NCI-H1694 treated with DMSO at 0.1 percent for 48 hours (cell line): ENCODE measurements at places on chromosomes 1 and 21.
A peak's percentile ranks its signal among the peaks of the same experiment; 100 is the strongest.

DNA sequence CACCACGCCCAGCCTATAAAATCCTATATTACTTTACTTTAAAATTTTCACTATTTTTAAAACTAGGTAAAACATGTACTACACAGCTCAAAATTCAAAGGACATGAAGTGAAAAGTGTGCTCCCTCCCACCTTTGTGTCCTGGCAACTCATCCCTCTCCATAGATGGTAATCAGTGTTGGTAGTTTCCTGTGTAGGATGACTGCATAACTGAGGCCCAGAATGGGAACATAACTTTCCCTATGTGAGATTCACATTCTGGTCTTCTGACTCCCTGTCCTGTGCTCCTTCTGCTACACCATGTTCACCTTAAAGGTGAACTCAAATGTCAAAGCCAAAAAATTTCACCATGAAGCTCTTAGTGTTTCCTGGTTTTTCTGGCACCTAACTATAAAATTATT, 39.3 kb downstream of the XKR8 start:
- no peak for DNase-seq

DNA sequence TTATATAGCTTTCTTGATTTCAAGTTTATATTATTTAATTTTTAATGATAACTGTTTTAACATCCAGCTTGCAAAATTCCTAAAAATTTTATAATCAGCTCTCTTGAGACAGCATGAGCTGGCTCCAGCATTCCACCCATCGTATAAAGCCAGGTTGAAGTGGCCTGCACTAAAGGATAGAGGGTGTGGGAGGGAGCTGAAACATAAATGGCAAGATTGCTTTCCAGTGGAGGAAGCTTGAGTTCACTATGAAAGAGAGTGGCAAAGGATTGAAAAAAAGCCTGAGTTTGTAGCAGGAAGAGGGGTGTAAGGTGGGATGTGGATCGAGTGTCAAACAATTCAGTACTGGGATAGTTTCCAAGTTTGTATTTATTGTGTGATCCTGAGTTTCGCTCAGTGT, 48.5 kb upstream of the ZNF644 start:
- DNase-seq: no peak

- no peak for DNase-seq
These were observed 73.8 kb downstream of the NTPCR start for GRCh38 chr1:233024199-233024598.

DNA sequence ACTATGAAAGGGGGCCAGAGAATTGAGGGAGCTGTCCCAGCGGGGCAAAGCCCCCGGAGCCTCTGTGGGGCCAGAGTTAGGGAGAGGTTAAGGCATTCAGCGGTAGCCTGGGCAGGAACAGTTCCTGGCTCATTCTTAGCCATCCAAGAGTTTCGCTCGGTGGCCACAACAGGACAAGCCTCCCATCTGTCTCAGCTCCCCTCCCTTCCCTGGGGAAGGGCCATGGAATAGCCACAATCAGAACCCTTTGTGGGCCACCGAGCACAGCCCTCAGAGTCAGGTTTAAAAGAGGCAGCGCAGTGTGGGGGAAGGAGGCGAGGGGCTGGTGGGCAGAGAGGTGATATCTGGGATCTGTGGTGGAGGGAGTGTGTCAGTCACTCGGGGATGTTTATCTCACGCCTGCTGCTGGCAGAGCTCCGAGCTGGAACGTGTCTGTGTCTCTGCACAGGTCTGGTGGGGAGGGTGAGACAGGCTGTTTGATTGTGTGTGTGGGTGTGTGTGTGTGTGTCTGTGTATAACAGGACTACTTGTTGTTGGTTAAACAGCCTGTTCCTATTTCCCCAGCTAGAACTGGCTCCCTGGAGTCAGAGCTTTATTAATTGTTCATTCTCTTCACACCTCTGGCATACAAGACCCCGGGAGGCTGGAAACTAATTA, 49.6 kb upstream of the GOLT1A start:
- DNase-seq: peak; percentile 67

- no peak for DNase-seq
These were observed 96.7 kb upstream of the TMPRSS2 start for GRCh38 chr21:41604583-41605041.

GRCh38 chr1:5901150-5901549, 91.1 kb downstream of the NPHP4 start:
- DNase-seq: no peak

DNA sequence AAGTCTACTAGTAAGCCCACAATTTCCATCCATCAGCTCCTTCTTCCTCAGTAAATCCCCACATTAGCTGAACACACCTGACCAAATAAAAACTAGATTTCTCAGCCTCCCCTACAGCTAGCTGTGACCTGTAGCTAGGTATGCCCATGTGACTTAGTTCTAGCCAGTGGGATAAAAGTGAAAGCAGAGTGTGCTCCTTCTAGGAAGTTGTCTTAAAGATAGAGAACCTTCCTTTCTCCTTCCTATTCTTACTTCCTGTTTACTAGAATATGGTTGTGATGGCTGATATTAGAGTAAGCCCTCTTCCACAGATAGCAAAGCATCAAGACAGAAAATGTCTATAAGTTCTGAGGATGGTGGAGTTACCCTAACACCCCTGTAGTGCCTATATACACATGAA, 67.0 kb downstream of the PIK3R3 start:
- no peak for DNase-seq

GRCh38 chr1:156703336-156703735, 2.0 kb downstream of the CRABP2 start:
- DNase-seq: no peak

DNA sequence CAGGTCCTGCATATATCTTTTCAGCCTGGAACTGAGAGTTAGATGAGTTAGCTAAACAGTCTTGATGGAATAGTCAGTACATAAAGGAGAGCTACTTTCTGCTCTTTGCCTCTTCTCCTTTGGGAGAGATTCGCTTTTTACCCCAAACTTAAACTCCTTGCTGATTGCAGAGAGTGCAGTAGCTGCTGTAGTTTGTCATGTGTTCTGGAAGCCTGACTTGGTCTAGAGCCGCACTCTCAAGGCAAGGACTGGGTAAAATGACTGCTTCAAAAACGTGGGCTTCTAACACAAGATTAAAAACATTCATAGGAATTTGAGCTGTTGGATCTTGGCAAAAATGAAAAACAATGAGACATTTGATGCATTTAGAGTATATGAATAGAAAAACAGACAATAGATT, 351.6 kb downstream of the RYR2 start:
- no peak for DNase-seq

DNA sequence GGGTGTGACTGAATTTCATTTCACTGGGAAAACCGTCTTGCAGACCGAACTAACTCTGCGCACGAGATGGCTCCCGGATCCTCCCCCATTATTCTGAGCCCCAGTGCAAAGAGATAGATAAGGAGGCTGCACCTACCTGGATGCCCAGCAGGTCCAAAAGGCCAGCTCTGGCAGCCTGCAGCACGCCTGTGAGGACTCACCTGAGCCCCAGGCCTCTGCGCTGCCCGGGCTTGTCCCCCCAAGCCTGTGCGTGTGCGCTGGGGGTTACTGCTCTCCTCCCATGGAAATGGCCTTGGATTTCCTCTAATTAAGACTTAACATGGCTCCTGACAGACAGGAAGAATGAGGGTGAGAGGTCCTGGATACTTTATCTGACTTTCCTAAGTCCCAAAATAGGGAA, 83.4 kb downstream of the MDM4 start:
- no peak for DNase-seq

GRCh38 chr1:200488375-200489165, 78.7 kb upstream of the ZNF281 start:
- peak; percentile 71 for DNase-seq

- DNase-seq: no peak
These were observed 21.1 kb upstream of the UBXN10 start for GRCh38 chr1:20164694-20165202.

- DNase-seq: no peak
These were observed 264.7 kb downstream of the TRABD2B start for GRCh38 chr1:47732489-47732888.

- DNase-seq: no peak
These were observed 345 bp upstream of the ALDH9A1 start for GRCh38 chr1:165698761-165699052.

GRCh38 chr1:199124351-199124750, 485.5 kb downstream of the PTPRC start:
- no peak for DNase-seq

- DNase-seq: peak; percentile 100
These were observed at the start of gene NT5C1A for GRCh38 chr1:39671793-39672550. Gene NT5C1A, minus strand, starts transcription at chr1:39672107. Its CDS starts 69 bp downstream, at chr1:39672038.

- no peak for DNase-seq
These were observed 64.8 kb downstream of the RAP1GAP start for GRCh38 chr1:21604208-21604957.

DNA sequence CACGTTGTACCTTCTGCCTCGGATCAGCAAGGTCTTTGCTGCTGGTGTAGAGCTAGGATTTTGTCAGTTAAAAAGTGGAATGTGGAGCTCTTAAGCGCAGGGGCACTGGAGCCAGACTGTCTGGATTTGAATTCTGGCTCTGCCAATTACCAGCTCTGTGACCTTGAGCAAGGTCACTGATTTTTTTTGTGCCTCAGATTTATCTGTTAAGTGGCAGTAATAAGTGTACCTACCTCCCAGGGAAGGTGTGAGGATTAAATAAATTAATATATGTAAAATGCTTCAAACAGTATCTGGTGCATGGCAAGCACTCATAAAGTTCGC, 40.3 kb downstream of the UBE2U start:
- DNase-seq: peak; percentile 71

- DNase-seq: peak; percentile 18
These were observed 39.6 kb upstream of the LDLRAP1 start for GRCh38 chr1:25503551-25504426.

GRCh38 chr1:198276241-198276640, 119.4 kb downstream of the NEK7 start:
- no peak for DNase-seq
